ENCODE measurements at places on chromosomes 12 and 14. TPM values are rescaled to one million over a fixed set of nuclear protein-coding genes. Genes with fewer than 3 reads are reported as not detected.

The ERGIC2 gene
- polyA plus RNA-seq = 83.2 TPM

The PRKAG1 gene
- 78.4 TPM for polyA plus RNA-seq

The TPH2 gene
- 0.48 TPM for polyA plus RNA-seq

The FAM222A gene
- polyA plus RNA-seq = 4.0 TPM

The B4GALNT3 gene
- 6.4 TPM for polyA plus RNA-seq

The KIF26A gene
- 16.8 TPM for polyA plus RNA-seq

The C1QL4 gene
- not detected for polyA plus RNA-seq

The GPR65 gene
- polyA plus RNA-seq = 0.69 TPM

The MAGOHB gene
- 43.4 TPM for polyA plus RNA-seq

The LRRIQ1 gene
- 12.1 TPM for polyA plus RNA-seq

The RERG gene
- polyA plus RNA-seq = 16.4 TPM

GRCh38 chr12:1517007-1517406, 77.4 kb downstream of the FBXL14 start:
- no peak for DNase-seq

DNA sequence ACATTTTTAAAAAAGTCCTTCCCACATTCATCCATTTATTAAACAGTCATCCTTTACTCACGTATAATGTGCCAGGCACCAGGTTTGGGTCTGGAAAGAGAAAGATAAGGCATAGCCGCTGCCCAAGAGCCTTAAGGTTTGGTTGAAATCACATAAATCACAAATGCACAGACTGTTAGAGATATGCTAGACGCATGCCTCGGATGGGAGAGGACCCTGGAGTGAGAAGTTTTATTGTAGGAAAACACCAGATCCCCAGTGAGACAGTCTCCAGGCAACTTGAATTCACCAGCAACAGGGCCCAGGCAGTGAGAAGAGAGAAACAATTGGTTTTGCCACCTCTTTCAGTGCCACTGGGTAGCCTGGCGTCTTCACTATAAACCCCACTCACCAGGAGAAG, 305.9 kb upstream of the AMIGO2 start:
- no peak for DNase-seq

GRCh38 chr14:29853272-29853671, 74.4 kb downstream of the PRKD1 start:
- DNase-seq = no peak

DNA sequence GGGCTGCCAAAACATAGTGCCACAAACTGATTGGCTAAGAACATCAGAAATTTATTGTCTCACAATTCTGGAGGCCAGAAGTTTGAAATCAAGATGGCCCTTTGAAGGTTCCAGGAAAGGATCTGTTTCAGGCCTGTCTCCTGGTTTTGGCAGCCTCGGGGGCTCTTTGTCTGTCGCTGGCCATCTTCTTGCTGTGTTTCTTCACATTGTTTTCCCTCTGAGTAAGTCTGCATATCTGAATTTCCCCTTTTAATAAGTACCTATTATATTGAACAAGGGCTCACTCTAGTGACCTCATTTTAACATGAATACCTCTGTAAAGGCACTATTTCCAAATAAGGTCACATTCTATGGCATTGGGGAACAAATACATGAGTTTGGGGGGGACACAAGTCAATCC, 467.1 kb upstream of the MGAT4C start:
- DNase-seq = no peak

- DNase-seq = no peak
These were observed 424.2 kb downstream of the NOVA1 start for GRCh38 chr14:26173581-26174110.

- DNase-seq = no peak
These were observed 8.1 kb upstream of the PPP1R1A start for GRCh38 chr12:54596526-54596946.

DNA sequence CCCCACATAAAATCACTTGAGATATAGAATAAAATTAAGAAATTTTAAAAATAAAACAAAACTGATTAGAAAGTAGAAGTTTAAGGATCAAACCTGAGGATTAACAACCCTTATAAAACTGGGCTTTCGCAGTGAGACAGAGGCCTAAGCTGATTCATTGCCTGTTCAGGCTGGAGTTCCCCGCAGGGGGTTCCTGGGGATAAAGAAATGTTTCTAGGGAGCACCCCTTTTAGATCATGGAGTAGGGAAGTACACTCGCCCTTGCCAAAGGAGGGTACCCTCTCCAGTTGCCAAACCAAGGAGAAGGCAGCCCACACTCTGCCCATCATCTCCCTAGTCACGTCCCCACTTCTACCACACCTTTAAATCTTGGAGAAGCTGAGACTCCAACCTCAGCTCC, 6.8 kb downstream of the GLIPR1 start:
- no peak for DNase-seq

- no peak for DNase-seq
These were observed 27.4 kb upstream of the STON2 start for GRCh38 chr14:81427348-81428058.

DNA sequence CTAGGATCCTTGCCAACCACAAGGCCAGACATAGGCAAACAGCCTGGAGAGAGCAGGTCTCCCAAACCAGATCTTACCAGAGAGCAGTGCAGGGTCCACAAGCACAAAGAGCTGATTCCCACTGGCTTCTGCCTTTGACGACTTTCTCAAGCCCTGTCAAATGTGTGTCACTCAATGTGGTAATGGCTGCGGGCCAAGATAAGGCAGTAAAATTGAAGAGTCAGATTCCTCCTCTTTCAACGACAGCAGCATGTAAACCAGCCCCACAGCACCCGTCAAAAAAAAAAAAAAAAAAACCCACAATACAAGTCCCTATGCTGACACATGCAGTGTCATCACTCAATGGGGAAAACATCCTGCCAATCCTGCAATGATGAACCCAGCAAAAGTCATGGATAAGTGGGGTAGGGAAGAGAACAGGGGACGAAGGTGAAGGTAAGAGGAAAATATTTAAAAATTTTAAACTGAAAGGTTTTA, at the start of gene STON2:
STON2 (minus strand) TSS at position 123 of the 477 bp plus-strand sequence. CDS start 1,942 bp downstream, outside the sequence.
- DNase-seq = no peak

DNA sequence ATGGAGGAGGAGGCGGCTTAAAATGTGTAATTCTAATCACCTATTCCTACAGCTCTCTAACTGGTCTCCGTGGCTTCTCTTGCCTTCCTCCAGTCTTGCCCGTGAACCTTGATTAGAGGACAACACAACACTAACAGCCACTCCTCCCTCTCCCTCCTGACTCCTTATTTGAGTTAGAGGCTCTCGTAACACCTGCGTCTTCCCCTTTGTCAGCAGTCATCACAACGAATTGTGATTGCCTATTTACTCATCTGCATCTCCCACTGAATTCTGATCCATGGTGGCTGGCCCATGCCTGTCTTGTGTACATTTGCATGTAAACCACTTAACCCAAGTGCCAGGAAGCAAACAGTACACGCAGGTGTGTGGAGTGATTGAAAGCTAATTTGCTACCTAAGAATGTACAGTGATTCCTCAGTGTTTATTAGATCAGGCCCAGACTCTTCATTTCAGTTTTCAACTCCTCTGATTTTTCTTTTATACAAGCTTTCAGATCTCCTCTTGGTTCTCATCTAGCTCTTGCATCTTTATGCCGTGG, 154.5 kb downstream of the MON2 start:
- DNase-seq = no peak

DNA sequence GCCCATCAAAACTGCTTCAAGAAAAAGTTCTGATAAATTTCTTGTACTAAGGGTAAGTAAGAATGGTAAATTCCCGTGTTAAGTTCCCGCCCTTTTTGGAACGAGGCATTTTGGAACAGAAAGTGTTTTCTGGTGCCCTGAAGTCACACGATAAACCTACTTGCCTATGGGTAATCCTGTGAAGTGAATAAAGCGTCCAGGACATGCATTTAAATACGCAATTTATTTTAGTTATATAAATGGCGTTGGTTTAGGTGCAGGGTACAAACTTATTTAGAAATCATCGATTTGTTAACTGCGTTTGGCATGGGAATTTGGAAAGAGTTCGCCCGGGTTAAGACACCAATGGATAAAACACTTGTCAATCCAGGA, 715 bp upstream of the RAP1B start:
- DNase-seq = no peak

GRCh38 chr14:101683365-101683764, 78.1 kb upstream of the PPP2R5C start:
- no peak for DNase-seq

GRCh38 chr12:68043435-68043834, 54.2 kb downstream of the IFNG-AS1 start:
- DNase-seq = no peak

DNA sequence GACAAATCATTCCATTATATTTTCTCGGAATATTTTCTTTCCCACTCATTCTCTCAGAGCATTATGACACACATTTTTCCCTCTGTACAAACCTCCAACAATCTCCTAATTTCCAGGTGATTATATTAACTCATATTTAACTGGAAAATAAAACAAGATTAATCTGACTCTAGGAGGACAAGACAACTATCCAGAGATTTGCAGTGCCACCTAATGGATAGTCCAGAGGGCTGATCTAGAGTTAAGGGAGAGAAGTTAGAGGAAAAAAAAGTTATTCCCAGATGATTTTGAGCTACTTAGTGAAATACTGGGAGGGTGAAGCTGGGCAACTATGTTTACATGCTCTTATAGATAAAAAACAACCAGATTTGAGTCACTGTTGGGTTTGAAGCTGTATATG, 161.7 kb downstream of the ALX1 start:
- DNase-seq = no peak

- no peak for DNase-seq
These were observed 23.6 kb upstream of the UTP20 start for GRCh38 chr12:101256266-101256665.

DNA sequence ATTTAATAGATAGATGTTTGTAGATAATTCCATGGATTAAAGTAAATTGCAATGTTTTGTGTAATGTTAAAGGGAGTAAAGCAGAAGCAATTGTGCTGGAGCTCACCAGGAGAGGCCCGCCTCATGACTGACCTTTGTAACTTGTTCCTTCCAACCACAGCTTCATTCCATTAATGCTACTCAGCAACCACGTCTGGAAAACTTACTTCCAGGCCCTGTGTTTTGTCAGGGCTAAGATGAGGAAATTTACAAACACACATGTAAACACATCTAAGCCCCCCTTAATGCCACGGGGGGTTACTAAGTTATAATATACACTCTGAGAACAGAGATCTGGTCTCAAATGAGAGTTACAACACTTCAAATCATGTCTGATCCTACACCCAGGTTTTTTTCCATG, 12.4 kb downstream of the LUM start:
- no peak for DNase-seq

DNA sequence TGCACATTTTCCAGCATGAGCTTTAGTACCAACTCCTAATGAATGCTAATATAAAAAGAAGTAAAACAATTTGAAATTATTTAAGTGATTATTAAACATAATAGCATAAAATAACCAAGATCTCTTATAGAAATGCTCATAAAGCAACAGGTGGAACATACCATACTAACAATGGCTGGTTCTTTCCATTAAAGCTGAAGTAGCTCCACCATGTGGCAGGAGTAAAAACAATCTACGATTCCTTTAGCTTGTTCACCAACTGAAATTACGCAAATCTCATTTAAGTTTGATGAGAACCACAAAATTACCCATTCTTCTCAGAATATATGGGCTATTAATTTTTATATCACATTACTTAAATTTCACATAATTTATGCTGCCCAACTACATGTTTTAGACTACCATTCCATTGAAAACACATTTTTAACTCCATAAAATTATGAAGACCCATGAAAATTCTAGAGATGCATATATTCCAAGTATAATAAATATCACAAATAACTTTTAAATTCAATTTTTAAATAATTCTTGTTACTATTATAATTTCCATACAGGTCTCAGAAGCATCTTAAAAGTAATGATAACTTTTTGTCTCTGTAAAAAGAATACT, 213.6 kb downstream of the DAD1 start:
- DNase-seq = no peak

- DNase-seq = no peak
These were observed 8.0 kb upstream of the ATF7IP start for GRCh38 chr12:14357486-14357885.

GRCh38 chr12:113120670-113121370, 14.7 kb downstream of the RASAL1 start:
- DNase-seq = no peak

DNA sequence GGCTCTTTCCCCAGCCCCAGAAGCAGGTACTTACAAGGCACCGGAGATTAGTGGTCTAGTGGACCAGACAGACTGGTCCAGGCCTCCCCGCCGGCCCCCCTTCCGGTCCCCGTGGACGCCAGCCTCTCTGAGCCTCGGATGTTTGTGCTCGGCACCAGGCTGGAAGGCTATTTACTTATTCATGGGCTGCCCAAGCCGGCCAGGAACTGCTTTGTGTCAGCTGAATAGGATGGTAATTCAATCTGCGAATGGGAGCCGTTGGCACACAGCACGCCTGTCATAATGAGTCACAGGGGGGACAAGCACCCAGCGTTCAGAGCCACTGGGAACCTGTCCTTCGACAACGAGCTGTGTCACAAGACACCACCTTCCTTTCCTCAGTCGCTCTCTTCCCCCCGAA, 82.3 kb downstream of the RIMBP2 start:
- DNase-seq = no peak

- DNase-seq = no peak
These were observed 404.7 kb downstream of the DAD1 start for GRCh38 chr14:22184157-22184829.

DNA sequence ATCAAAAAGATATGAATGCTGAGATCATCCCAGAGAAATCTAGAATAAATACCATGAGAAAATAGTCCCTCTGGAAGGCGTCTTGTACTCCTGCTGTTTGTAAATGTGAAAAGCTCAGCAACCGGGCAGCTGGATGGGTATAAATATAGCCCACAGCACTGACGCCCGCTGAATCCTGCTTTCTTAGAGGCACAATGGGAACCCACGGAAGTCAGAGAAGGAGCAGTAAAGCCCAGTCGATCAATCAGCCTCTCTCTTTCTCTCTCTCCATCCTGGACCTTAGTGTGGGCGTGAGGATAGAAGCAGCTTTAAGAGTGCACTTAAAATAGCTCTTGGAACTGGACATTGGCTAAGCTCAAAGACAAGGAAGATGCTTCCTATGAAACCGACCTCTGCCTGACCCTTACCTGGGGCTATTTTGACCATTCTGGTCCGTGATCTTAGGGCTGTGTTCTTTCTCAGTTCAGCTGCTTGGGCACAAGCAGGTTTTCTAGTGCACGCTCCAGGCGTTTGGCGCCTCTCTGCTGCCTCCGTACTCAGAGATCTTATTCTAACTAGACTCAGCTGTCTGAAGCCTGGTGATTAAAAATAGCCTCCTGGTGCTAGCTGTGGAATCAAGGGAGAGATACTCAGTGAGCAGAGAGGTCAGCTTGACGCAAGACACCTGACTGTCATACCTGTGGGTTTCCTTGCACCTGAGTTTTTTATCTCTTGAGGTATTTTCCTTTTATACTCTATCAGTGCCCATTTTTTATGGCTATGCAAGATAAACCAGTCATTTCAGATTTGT, 144.6 kb downstream of the ETV6 start:
- DNase-seq = no peak

DNA sequence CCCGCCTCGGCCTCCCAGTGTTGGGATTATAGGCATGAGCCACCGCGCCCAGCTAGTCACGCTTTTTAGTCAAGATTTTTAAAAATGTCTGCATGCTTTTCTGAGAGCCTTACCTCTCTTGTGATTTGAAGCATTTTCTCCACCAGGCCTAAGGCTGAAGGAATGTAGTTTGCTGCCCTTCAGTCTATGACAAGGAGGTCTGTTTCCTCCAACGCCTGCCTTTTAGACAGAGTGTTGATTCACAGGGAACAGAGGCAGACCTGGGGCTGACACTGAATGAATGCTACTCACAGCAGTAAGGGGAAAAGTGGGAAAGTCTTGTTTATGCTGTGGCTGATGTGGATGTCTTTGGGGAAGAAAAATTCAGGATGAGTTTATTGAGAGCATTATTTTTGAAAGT, 27.2 kb upstream of the MDM2 start:
- DNase-seq = no peak

GRCh38 chr14:91256661-91257060, 12.2 kb upstream of the GPR68 start:
- DNase-seq = no peak
